Umbilical cord (tissue), 2 donors: ENCODE measurements at places on chromosomes 2 and 18.
A peak's percentile ranks its signal among the peaks of the same experiment; 100 is the strongest.

- no peak for DNase-seq
These were observed 3.7 kb upstream of the ACKR3 start for GRCh38 chr2:236565879-236566402.

- DNase-seq, result no peak
These were observed 20.0 kb downstream of the GREB1 start for GRCh38 chr2:11553661-11554398.

GRCh38 chr2:206256706-206257205 lies 17.7 kb upstream of the ZDBF2 start:
- no peak for DNase-seq

DNA sequence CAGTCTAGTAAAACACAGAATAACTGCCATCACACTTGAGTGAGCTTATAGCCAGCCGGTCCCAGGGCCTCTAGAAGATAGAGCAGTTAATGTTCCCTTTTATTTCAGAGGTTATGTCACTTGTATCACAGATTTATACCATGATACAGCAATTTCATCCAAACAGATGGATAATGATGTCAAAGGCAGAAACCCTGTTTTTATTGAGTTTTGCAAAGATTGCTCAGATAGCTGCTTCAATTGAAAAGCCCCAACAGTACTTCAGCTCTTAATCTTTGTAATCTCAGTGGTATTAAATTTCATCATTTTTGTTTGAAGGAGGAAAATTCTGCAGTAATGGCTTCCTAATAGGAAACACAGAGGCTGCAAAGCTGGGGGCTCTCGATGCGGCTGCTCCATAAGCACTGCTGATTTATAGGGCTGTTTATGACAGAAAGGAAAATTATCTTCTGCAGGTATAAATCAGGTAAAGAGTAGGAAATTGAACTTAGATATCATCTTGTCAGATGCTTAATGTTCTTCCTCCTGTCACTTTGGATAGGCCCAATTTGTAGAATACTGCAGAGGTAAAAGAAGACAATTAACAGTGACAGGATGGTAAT lies 112.3 kb downstream of the LNPK start:
- DNase-seq, result peak; percentile 16

GRCh38 chr2:127195140-127196074 lies 24.7 kb downstream of the CYP27C1 start:
- no peak for DNase-seq

GRCh38 chr2:234172532-234172931 lies 122.0 kb downstream of the SPP2 start:
- no peak for DNase-seq

DNA sequence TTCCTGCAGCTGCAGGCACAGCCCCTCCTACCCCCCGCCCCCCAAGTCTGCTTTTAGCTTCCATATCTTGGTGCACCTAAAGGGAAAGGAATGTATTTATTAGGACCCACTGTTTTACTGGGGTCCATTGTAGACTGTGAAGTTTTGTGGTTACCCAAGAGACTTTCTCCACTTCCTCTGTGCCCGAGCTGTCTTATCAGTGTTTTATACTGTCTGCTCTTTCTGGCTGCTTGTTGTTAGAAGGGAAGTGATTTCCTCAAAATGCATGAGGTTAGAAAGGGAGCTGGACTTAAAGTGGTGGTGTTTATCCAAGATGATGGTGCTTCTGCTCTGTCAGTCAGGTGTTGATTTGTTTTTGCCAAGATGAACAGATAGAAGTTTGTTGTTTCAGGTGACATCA lies 85.0 kb downstream of the PTH2R start:
- DNase-seq, result peak; percentile 11

GRCh38 chr2:181850936-181851560 lies 40.5 kb upstream of the ITPRID2 start:
- DNase-seq, result no peak

- DNase-seq, result no peak
These were observed 5.4 kb downstream of the NBAS start for GRCh38 chr2:15555760-15556193.

DNA sequence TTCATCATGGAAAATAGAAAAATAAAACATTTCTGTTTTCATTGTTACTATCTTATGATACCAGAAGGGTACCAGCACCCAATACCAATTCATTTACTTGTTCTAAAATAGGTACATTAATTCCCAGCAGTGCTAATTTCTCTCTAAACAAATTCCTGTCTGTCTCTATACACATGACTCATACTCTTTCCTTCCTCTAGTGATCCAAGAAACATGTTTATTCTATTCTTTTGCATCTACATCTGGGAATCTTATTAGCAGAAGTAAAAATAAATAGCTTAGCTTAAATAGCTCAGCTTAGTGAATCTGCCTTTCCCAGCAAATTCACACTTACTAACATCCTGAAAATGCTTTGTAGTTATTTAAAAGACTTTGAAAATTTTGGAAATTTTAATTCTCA lies 84.5 kb upstream of the MAPRE2 start:
- DNase-seq, result no peak

DNA sequence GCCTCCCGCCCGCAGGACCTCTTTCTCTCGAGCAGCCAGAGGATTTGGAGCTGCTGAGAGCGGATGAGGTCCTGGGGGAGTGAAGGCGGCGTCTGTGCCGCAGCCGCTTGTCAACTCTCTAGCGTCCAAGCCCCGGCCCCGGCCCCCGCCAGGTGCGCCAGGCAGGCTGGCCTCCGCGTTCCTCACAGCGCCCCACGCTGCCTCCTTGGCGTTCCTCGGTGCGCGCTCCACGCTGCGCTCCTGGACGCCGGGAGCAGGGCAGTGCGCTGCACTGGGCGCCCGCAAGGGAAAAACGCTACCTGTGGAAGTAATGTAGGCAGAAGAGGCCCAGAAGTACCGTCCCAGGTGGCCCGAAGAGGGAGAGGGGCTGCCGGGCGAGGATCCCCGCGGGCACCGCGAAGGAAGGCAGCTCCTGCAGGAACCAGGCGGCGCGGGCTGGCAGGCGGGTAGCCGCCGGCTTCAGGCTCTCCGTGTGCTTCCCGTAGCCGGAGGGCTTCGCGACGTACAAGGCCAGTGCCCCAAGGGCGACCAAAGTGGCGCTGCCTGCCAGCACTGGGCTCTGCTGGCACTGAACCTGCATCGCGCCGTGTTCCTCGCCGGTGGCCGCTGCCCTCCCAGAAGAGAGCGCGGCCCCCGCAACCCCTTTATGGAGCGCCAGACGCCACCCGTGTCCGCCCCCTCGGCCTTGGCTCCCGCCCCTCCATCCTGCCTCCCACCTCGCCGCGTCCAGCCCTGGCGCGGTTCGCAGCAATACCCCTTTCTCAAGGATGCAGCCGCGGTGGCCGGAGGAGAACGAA lies at the start of gene SRD5A2:
TSS of gene SRD5A2 (minus strand) at position 618 of the 797 bp plus-strand sequence. CDS start at position 580, 38 bp downstream.
- DNase-seq, result no peak

DNA sequence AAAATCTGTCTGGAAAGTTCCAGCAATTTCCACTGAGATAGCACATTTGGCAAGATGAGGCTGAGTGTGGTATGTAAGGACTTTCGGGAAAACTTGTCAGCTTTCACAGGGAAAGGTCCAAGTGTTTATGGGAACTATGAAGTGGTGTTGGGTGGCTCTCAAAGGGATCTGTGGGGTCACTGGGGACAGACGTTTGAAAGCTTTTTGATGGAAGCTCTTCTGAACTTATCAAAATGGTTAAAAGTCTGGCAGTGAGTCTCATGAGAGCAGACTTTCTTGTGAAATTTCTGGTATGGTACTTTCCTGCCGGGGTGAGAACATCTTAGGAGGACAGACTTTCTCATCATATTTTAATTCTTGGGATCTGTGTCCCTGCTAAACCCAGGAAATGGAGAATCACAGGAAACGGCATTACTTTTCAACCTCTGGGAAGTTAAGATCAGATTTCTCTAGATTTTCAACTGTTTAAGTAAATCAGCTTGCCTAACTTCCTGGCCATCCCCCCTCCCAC lies 546.3 kb upstream of the ZEB2 start:
- peak; percentile 61 for DNase-seq
